ENCODE measurements at places on chromosomes 16 and 17.
A peak's percentile ranks its signal among the peaks of the same experiment; 100 is the strongest.

- DNase-seq = no peak
Observed at GRCh38 chr16:81367821-81368220, 53.1 kb downstream of the GAN start.

DNA sequence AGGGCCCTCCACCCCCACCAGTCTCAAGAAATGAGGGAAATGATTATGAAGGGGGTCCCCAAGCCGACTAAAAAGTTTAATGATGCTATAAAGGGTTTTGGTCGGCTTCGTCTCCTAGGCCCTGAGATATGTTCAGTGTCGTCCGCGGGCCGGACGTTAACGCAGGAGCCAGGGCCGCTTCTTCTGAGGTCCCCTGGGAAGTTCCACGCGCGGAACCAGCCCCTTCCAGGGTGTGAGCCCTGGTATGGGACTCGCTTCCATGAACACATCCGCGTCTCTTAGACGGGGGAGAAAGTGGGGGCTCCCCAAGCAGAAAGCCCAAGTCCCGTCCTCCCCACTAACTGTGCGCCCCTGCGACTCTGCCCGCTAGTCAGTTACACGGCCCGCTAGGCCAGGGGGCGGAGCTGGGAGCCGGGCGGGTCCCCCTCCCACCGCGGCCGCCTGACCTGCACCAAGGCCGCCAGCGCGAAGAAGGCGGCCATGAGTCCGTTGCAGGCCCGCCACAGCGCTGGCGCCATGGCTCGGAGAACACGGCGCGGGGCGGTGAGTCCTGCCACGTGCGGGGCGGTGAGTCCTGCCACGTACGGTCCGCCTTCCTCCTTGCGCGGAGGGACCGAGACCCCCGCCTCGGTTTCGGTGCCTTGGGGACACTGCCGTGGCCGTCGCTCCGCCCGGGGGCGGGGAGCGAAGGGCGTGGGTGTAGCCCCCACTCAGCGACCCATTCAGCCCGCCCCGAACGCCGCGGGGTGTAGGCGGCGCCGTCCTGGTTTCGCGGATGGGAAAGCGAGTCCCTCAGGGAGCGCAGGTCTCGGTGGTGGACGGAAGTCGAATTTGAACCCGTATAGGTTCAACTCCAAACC lies at the start of gene TMEM220:
TMEM220 (minus strand) TSS at position 690 of the 860 bp plus-strand sequence; CDS start at position 518, 172 bp downstream.
- peak; percentile 68 for DNase-seq

GRCh38 chr17:29115961-29116803 lies 64.0 kb downstream of the MYO18A start:
- DNase-seq = peak; percentile 63

GRCh38 chr17:4201226-4201625 lies 58.2 kb downstream of the CYB5D2 start:
- no peak for DNase-seq

DNA sequence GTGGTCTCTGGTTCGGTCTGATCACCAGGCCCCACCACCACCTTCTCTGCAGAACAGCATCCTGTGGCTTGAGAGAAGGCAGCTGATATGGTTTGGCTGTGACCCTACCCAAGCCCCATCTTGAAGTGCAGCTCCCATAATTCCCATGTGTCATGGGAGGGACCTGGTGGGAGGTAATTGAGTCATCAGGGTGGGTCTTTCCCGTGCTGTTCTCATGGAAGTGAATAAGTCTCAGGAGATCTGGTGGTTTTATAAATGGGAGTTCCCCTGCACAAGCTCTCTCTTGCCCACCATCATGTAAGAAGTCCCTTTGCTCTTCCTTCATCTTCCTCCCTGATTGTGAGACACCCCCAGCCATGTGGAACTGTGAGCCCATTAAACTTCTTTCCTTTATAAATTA lies 352.3 kb upstream of the CDH5 start:
- DNase-seq = no peak

- peak; percentile 63 for DNase-seq
Observed at GRCh38 chr17:39648616-39649366, 11.8 kb downstream of the STARD3 start.

DNA sequence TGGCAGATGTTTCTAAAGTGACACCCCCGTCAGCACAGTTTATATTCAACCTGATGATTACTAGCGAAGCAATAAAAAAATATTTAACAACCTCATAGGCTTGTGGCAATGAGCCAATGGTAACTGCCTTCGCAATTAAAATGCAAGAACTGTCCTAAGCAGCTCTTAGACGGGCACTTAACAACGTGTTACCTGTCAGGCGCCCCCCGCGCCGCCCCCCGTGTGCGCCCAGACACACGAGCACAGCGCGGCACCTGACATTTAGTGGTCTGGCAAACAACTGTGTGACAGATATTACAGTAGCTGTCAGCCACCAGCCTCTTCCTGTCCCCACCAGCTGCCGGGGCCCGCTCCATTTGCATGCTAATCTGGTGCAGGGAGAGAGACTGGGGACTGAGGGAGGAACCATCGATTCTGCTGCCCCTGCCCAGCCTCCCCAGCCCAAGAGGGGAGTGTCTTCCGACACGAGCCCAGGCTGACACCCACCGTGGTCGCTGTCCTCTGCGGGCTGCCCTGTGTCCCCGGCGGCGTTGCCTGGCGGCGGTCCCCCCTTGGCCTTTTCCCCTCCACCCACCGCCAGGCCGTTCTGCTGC lies 12.7 kb downstream of the NDUFAF8 start:
- no peak for DNase-seq

GRCh38 chr17:43412166-43412565 lies 13.4 kb downstream of the ARL4D start:
- DNase-seq = no peak

GRCh38 chr16:22787466-22788192 lies 26.3 kb upstream of the HS3ST2 start:
- DNase-seq = peak; percentile 27

All from inflammatory macrophage treated with lipopolysaccharide for 4 hours (primary cell).